NCI-H1417 treated with DMSO at 0.1 percent for 48 hours (cell line): ENCODE measurements at places on chromosomes 1 and 21.
A peak's percentile ranks its signal among the peaks of the same experiment; 100 is the strongest.

- no peak for DNase-seq
Observed at GRCh38 chr1:32028746-32029145, 15.1 kb downstream of the KHDRBS1 start.

GRCh38 chr21:35791541-35792325 lies 268.6 kb downstream of the SETD4 start:
- DNase-seq: no peak

DNA sequence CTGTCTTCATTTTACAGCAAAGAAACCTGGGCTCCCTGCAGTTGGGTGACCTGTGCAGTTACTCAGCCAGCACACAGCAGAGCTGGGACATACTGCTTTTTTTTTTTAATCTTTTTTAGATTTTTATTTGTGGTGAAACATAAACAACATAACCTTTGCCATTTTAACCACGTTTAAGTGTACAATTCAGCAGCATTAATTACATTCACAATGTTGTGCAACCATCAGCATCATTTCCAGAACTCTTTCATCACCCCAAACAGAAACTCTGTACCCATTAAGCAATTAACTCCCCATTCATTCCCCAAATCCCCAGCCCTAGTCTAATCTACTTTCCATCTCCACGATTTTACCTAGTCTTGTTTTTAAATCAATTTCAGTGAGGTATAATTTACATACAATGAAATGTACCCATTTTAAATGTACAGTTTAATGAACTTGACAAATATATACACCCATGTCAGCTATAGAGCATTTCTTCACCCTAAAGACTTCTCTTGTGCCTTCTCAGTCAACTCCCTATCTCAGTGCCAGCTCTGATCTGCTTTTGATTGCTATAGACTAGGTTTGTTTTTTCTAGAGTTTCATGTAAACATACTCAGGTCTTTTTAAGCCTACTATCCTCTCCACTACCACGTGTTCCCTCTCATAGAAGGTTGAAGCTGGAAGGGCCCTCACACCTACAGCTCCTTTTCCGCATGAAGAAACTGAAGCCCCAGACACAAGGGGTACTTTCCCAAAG lies 37.8 kb upstream of the C8B start:
- no peak for DNase-seq

GRCh38 chr1:30538226-30538992 lies 185.0 kb downstream of the MATN1 start:
- DNase-seq: no peak

- DNase-seq: no peak
Observed at GRCh38 chr21:45655124-45655523, 11.6 kb downstream of the PCBP3 start.

GRCh38 chr1:17274186-17275170 lies 25.6 kb downstream of the PADI3 start:
- no peak for DNase-seq

GRCh38 chr1:28308750-28309149 lies 20.1 kb upstream of the MED18 start:
- DNase-seq: no peak

DNA sequence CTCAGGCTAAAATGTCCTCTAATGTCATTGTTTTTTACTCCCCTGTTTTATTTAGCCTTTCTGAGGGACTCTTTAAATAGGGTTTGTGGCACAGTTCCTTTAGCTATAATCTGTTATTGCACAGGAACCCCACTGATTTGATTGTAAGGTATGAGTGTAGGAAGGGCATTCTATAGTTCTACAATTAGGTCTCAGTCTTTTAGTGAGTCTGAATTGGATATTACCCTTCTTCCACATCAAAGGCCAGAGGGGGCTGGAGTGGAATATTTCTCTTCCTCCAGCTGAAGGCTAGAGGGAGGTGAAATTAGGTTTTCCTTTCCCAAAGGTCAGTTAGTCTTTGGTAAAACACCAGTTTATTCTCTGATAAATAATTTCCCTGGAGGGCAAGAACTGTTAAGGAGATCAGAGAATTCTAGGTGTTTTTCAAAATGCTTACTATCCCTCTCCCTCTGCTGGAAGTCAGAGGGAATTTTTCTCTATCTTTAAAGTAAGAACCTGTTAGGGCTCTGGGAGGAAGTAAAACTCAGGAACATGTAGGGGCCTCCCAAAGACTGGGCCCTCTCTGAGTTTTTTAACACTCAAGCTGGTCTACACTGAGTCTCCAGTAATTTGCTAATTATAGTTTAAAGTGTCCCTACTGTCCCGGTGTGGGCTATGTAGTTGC lies 176.3 kb upstream of the ZNHIT6 start:
- no peak for DNase-seq

DNA sequence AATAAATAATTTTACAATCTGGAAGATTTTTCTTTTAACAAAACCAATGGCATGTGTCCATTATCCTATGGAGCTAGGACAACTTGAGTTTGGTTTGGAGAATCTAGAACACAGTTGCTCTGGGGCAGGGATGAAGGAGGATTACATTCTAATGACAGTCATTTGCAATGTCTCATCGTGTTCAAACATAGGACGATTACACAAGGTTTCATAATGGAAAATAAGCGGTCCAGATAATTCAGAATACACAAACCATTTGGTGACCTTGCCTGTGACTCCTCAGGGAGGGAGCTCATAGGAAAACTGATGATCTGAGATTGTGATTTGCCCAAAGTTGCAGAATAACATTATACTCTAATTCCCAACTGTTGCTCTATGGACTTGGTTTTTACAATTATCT lies 27.6 kb upstream of the RGL1 start:
- DNase-seq: no peak

DNA sequence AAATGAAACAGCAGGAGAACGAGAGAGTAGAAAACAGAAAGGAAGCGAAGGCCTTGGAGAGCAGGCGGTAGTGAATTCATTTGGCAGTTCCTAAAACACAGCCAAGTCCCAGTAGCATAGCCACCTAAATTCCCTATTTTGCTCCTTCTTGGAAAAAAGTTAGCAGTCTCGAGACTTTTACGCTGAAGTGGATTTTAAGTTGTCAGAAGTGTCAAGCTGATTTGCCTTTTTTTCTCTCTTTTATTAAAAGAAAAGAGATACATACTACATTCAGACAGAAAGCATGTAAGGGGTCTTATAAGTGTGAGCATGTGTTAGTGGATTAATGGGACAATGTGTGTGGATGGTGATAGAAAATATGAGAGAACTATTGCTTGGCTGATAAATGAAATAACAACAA lies 19.2 kb downstream of the NFIA start:
- DNase-seq: no peak

DNA sequence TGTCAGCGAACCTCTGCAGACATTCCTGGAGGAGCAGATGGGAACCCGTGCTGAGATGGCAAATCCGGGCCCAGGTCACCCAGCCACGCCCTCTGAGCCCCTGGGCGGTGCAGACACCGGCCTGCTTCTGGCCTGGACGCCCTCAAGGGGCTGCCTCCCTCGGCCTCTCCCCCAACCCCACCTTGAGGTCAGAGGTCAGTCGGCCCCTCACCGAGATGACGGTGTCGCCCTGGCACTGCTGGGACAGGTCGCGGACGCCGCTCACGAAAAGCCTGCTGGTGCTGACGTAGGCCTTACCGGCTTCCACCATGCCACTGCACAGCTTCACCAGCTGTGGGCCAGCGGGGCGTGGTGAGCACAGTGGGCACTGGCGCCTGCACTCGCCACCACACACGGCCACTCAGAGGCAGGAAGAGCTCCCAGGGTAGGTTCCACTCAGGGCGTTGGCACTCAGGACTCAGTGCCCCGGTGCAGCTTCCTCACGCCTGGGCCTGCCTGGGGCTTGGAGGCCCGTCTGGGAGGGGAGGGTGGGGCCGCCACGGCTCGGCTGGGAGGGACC lies 4.7 kb downstream of the ACAP3 start:
- DNase-seq: no peak

DNA sequence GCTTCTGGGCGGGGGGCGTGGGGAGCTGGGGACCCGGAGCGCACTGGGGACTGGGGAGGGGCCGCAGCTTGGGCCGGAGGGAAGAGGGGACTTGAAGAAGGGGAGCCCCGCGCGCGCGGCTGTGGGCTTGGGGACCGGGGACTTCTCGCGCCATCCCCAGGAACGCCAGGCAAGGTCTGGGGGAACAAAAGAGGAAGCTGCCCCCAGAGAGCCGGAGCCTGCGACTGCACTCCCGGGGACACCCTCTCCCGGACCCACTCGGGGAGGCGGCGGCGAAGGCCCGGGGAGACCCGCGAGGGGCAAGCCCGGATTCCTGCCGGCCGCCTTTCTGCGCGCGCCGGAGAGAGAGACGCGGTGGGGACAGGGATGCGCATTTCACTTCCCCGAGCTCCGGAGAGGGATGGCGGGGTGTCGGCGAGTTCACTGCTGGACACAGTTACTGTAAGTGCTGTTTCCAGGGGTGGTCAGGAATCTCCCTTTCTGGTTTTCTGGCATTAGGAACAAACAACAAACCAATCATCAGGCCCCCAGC lies 732 bp downstream of the ABCG1 start:
- no peak for DNase-seq

DNA sequence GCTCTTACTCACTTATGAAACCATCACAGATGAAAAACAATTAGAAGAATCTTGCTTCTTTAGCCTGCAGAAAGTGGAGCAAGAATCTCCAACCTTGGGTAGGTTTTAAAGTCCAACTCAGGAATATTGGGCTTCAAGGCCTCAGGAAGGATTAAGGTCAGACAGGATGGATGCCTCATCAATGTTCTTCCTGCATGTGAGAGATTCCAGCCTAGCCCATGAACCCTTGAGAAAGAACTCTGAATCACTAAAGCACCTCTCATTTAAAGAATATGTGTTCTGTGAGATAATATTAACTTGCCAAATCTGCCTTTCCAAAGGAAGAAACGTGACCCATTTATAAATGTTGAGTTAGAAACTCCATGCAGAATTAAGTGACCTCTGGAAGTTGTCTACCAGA lies 345.2 kb upstream of the CAMK1G start:
- no peak for DNase-seq

- DNase-seq: peak; percentile 52
Observed at GRCh38 chr1:234230414-234230862, 142.8 kb upstream of the COA6 start.

DNA sequence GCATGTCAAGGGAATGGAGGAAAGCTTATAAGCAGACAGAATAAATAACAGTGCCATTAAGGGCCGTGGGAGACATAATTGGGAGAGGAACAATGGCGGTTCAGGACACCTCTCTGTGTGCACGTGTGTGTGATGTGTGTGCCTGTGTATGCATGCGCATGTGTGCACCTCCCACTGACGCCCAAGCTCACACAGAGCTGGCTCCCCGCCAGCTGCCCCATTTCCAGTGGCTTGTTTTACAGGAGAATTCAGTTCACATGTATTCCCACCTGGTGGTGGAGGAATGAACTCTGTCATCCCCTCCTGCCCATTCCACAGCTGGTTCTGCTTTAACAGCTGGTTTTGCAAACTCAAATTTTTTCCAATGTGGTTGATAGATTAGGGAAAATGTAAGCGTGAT lies 262.2 kb downstream of the AJAP1 start:
- no peak for DNase-seq

DNA sequence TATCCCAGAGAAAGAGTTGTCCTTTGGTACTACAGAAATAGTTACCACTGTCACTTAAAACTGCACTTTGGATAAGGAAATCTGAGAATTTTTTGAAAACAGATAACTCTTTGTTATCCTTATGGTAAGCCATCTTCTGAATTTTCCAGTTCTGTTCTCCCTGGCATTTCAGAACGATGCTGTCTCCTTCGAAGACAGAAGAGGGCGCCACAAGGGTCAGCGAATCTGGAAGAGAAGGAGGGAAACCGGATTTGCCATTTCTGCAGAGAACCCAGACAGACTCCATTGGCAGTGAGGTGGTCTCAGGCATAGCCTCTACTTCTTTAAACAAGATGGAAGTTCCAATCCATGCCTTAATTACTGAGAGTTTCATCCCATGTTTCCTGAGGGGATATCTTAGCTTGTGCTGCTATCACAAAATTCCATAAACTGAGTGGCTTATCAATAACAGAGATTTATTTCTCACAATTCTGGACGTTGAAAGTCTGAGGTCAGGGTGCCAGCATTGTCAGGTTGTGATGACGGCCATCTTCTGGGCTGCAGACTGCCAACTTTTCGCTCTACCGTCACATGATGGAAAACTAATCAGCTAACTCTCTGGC lies 6.4 kb downstream of the FCRL2 start:
- DNase-seq: no peak

GRCh38 chr1:248686815-248687214 lies 15.8 kb downstream of the OR14I1 start:
- DNase-seq: no peak

- no peak for DNase-seq
Observed at GRCh38 chr1:94304553-94304952, 67.2 kb upstream of the ARHGAP29 start.

DNA sequence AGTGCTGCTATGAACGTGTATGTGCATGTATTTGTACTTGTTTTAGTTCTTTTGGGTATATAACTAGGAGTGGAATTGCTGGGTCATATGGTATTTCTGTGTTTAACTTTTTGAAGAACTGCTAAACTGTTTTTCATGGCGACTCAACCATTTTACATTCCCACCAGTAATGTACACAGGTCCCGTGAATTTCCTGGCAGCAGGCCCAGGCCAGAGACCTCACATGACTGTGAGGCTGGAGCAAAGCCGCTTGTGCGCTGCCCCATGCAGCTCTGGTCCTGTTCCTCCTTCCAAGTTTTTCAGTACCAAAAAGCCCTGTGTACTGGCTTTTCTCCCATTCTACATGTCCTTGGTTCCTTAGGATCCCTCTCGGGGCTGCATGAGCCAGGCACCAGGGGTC lies 29.6 kb downstream of the ACOT11 start:
- no peak for DNase-seq

DNA sequence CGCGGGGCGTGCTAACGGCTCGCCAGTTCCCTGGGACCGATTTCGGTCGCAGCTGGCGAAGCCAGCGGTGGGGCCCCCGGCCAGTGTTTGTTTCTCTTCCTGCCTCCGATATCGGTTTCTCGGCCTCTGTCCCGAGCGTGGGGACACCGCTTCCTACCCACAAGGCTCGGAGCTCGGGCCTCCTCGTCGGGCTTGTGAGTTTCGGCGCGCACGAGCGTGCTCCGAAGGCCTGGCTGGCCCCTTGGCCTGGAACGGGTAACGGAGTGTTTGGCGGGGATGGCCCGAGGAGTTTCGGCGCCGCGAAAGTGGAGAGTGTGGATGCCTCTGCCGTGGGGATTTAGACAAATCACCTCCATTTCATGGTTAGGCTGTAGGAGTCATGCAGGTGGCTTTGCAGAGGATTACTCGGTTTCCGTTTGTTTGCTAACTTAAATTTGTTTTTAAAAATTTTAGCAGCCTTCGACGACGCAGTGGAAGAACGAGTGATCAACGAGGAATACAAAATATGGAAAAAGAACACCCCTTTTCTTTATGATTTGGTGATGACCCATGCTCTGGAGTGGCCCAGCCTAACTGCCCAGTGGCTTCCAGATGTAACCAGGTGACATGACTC lies 559 bp downstream of the RBBP4 start:
- DNase-seq: no peak

- DNase-seq: no peak
Observed at GRCh38 chr1:212700892-212701819, 1.5 kb upstream of the BATF3 start.

- DNase-seq: no peak
Observed at GRCh38 chr1:109160071-109160840, 46.3 kb downstream of the ELAPOR1 start.

GRCh38 chr1:42824481-42825035 lies 7.4 kb upstream of the SVBP start:
- no peak for DNase-seq
